Uterine smooth muscle cell (primary cell): ENCODE measurements at places on chromosomes 3 and 15. TPM values are rescaled to one million over a fixed set of nuclear protein-coding genes. Genes with fewer than 3 reads are reported as not detected.

The TGM4 gene
- total RNA-seq, result not detected in 2 replicates

The ILDR1 gene
- not detected in 2 replicates for total RNA-seq

The C3orf80 gene
- total RNA-seq, result 1.7 and 4.9 TPM in 2 replicates

The TRIP4 gene
- total RNA-seq, result 11.6 and 14.5 TPM in 2 replicates

The CLEC3B gene
- total RNA-seq, result 0.25 TPM in 1 of 2 replicates, not detected in the other

The LTK gene
- total RNA-seq, result 0.37 and 0.44 TPM in 2 replicates

The MFGE8 gene
- total RNA-seq, result 100 and 165 TPM in 2 replicates

The ESYT3 gene
- 4.5 and 6.5 TPM in 2 replicates for total RNA-seq

The TEX9 gene
- 3.1 and 4.1 TPM in 2 replicates for total RNA-seq

The CATSPER2 gene
- total RNA-seq, result 2.1 and 2.9 TPM in 2 replicates

The CDHR4 gene
- total RNA-seq, result 0.12 TPM in 1 of 2 replicates, not detected in the other

The CTNNB1 gene
- total RNA-seq, result 806 and 975 TPM in 2 replicates

The NIT2 gene
- 14.1 and 23.2 TPM in 2 replicates for total RNA-seq

The ST3GAL6 gene
- 4.1 and 12.9 TPM in 2 replicates for total RNA-seq

The CYP1A1 gene
- 0.12 TPM in 1 of 2 replicates, not detected in the other for total RNA-seq

The SERPINI1 gene
- 1.4 and 1.7 TPM in 2 replicates for total RNA-seq

The PHC3 gene
- total RNA-seq, result 30.1 and 30.4 TPM in 2 replicates

The MEX3B gene
- 2.2 and 6.4 TPM in 2 replicates for total RNA-seq

The P2RY14 gene
- not detected in 2 replicates for total RNA-seq

The FBXL22 gene
- total RNA-seq, result 0.22 and 1.5 TPM in 2 replicates

The TTLL13 gene
- 0.12 TPM in 1 of 2 replicates, not detected in the other for total RNA-seq

The ALDH1L1 gene
- total RNA-seq, result 0.25 TPM in 1 of 2 replicates, not detected in the other

The JAGN1 gene
- total RNA-seq, result 31.5 and 40.1 TPM in 2 replicates

The CASR gene
- not detected in 2 replicates for total RNA-seq

The KIF15 gene
- total RNA-seq, result 7.4 and 27.2 TPM in 2 replicates

The RARB gene
- 26.4 and 44.8 TPM in 2 replicates for total RNA-seq

The GOLGA6L9 gene
- total RNA-seq, result 1.8 and 2.2 TPM in 2 replicates

The BSN gene
- total RNA-seq, result under 0.01 and 0.12 TPM in 2 replicates

The GRM7 gene
- total RNA-seq, result under 0.01 and 0.22 TPM in 2 replicates

The IQCF5 gene
- not detected in 2 replicates for total RNA-seq

The HHATL gene
- total RNA-seq, result not detected in 2 replicates

The CTDSPL gene
- 31.8 and 38.2 TPM in 2 replicates for total RNA-seq

The PRR20G gene
- not detected in 2 replicates for total RNA-seq

The LCMT2 gene
- total RNA-seq, result 11.2 and 13.2 TPM in 2 replicates

The CEP97 gene
- total RNA-seq, result 13.4 and 25.7 TPM in 2 replicates

The DLEC1 gene
- 0.11 and 0.12 TPM in 2 replicates for total RNA-seq

The ANKRD63 gene
- not detected in 2 replicates for total RNA-seq

The MORC1 gene
- total RNA-seq, result not detected in 2 replicates

The CFAP20DC gene
- 2.9 and 7.1 TPM in 2 replicates for total RNA-seq

The LRRIQ4 gene
- total RNA-seq, result 0.11 TPM in 1 of 2 replicates, not detected in the other

The NCKIPSD gene
- 11.5 and 14.6 TPM in 2 replicates for total RNA-seq

The PPARG gene
- total RNA-seq, result 35.6 and 49.2 TPM in 2 replicates

The TRIM42 gene
- not detected in 2 replicates for total RNA-seq

The RTP3 gene
- total RNA-seq, result not detected in 2 replicates

The KLHL40 gene
- total RNA-seq, result not detected in 2 replicates

The GPR87 gene
- total RNA-seq, result not detected in 2 replicates

The CP gene
- not detected in 2 replicates for total RNA-seq

The EPHB3 gene
- 4.5 and 8.5 TPM in 2 replicates for total RNA-seq

The GOLGA8M gene
- 0.44 and 2.5 TPM in 2 replicates for total RNA-seq

The LCTL gene
- total RNA-seq, result 0.33 and 0.75 TPM in 2 replicates

The PIGBOS1 gene
- 10.6 and 11.5 TPM in 2 replicates for total RNA-seq

The TERC gene
- 597 and 759 TPM in 2 replicates for total RNA-seq

The FEZF2 gene
- total RNA-seq, result not detected in 2 replicates

The CHRM5 gene
- 0.75 TPM in 1 of 2 replicates, not detected in the other for total RNA-seq

The LMAN1L gene
- 0.11 TPM in 1 of 2 replicates, not detected in the other for total RNA-seq

The DUOX1 gene
- not detected in 2 replicates for total RNA-seq

The EPHA3 gene
- 1.9 and 2.2 TPM in 2 replicates for total RNA-seq

The TMOD2 gene
- 13.4 and 14.5 TPM in 2 replicates for total RNA-seq

The CPNE9 gene
- total RNA-seq, result not detected in 2 replicates
